Lower lobe of right lung (tissue), 2 donors: ENCODE measurements at places on chromosomes 11 and 22. TPM values are rescaled to one million over a fixed set of nuclear protein-coding genes. Genes with fewer than 3 reads are reported as not detected.

The TUB gene
- total RNA-seq = 5.2 TPM

DNA sequence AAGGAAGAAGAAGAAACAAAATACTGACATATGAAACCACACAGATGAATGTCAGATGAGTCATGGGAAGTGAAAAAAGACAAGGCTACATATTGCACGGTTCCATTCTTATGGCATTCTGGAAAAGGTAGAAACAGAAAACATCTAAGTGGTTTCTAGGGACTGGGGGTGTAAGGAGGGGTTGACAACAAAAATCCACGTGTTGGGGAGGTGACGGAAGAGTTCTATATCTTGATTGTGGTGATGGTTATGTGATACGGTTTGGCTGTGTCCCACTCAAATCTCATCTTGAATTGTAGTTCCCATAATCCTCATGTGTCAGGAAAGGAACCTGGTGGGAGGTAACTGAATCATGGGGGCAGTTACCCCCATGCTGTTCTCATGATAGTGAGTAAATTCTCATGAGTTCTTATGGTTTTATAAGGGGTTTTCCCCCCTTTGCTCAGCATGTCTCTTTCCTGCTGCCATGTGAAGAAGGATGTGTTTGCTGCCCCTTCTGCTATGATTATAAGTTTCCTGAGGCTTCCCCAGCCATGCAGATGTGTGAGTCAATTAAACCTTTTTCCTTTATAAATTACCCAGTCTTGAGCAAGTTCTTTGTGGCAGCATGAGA is 6.4 kb upstream of the ARFGAP3 start:
- no peak overlapping the region for H3K27ac ChIP-seq
- H3K4me3 ChIP-seq = no peak overlapping the region
- DNase-seq = no peak

The DGCR6 gene
- 4.5 TPM for total RNA-seq

- DNase-seq = no peak
- no peaks in the 10 kb centered on the region for H3K36me3 ChIP-seq
- H3K4me3 ChIP-seq = no peak overlapping the region
- H3K27me3 ChIP-seq = no peaks in the 10 kb centered on the region
These were observed 44.0 kb upstream of the OPCML start for GRCh38 chr11:133576351-133576750.

GRCh38 chr11:64925536-64926436 is 1.3 kb downstream of the PPP2R5B start:
- peaks cover 26% of the 10 kb centered on the region for H3K4me1 ChIP-seq
- H3K4me3 ChIP-seq = peak overlapping the region; percentile 100
- DNase-seq = no peak
- H3K36me3 ChIP-seq = peaks cover 39% of the 10 kb centered on the region
- no peak overlapping the region for H3K27ac ChIP-seq

The IGLL1 gene
- not detected for total RNA-seq
